Neural progenitor cell (in vitro differentiated cells): ENCODE measurements at places on chromosomes 2 and 18.

DNA sequence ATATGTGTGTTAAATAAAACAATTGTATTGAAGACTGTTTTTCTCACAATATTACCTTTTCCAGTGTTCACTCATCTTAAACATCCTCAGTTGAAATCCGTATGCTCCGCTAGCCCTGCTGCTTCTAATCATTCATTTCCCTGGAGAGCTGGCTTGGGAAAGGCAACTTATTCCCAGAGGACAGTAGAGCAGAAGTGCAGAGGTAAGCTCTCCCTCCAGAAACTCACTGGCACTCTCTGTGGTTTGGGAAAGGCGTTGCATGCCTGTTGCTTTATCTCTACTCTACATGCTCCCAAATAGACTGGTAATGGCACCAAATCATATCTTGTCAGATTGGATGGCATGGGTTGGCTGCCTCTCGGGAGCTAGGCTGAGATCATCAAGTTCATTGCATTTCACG lies 117.1 kb upstream of the BOD1L2 start:
- peak; percentile 42 for DNase-seq

- no peak for DNase-seq
Observed at GRCh38 chr2:146879882-146880281, 964.9 kb upstream of the ACVR2A start.

GRCh38 chr2:170862286-170862902 lies 45.7 kb downstream of the GAD1 start:
- no peak for DNase-seq

- no peak for DNase-seq
Observed at GRCh38 chr2:129719335-129719734, 260.1 kb upstream of the RAB6C start.

GRCh38 chr2:223526106-223526505 lies 76.1 kb downstream of the SCG2 start:
- no peak for DNase-seq

GRCh38 chr18:6917072-6917471 lies 187.6 kb downstream of the ARHGAP28 start:
- no peak for DNase-seq

DNA sequence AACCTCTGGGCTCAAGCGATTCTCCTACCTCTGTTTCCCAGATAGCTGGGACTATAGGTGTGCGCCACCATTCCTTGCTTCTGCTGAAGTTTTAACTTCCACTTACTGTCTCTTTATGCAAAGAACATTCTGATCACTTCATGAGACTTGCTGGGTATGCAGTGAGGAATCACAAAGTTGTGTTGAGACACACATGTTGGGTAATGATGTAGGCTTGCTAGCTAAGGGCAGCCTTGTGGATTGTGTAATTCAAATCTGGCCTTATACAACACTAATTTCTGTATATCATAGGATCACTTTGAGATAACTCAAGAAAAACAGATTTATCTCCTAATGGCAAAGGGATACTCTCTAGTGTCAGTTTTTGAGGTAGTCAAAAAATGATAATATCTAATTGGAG lies 24.2 kb downstream of the XRCC5 start:
- no peak for DNase-seq

GRCh38 chr2:202040079-202040844 lies 6.6 kb downstream of the FZD7 start:
- DNase-seq, result no peak

DNA sequence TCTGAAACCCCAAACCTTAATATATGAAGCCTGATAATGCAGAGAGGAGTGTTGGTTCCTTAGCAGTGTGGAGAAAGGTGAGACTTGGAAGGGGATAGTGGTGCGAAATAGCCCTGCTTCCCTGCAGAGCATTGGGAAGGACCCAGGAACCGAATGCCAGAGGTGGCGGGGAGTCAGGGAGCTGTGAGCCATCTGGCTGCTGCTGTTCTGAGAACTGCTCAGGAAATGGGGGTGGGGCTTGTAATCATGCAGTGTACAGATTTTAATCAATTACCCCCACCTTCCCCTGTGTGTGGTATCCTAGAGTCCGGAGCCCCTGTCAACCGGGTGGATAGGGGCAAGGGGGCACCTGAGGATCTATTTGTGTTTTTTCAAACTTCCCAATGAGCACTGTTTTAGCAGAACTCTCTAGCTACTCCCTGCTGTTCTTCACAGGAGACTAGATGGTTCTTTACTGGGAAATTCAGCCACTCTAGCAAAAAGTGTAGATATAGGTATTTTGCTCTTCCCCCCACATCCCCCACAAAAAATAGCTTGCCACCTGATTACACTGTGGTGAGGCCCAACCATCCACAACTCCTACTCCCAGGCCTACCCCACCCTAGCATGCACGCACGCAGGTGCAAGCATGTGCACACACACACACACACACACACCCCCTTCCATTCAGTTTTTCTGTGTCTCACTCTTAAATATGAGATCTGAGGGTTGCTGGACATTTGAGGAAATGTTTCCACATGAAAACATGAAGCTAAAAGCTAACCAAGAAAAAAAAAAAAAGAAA lies 30.1 kb upstream of the MBOAT2 start:
- DNase-seq, result peak; percentile 42

DNA sequence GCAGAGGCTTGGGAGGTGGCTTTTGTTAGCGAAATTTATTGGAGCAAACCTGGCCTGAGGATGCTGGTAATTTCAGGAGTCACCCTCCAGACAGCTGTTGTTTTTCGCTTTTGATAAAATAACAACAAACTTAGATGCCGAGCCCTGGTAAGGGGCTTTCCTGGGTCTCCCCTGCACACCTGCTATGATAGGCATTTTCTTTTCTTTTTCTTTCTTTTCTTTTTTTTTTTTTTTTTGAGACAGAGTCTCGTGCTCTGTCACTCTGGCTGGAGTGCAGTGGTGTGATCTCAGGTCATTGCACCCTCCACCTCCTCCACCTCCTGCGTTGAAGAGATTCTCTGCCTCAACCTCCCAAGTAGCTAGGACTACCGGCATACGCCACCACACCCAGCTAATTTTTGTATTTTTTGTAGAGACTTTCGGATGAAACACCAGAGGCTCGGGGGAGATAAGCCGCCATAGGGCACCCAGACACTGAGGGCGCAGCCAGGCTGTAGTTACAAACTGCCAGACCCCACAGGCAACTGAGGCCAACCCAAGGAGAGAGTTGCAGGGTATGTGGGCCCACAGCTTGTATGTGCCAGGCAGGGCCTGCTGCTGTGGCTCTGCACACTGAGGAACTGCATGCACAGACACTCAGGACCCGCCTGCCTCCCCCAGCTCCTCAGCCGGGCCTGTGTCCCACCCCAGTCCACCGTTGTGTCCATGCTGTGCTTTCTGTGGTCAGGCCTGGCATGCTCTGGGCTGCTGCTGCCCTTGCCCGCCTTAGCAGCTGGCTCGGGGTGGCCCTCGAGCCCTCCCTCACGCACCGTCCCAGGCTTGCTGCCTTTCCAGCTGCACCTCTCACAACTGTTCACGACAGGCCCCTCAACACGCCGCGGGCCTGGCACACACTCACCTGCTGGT lies 3.9 kb downstream of the GYPC start:
- no peak for DNase-seq

DNA sequence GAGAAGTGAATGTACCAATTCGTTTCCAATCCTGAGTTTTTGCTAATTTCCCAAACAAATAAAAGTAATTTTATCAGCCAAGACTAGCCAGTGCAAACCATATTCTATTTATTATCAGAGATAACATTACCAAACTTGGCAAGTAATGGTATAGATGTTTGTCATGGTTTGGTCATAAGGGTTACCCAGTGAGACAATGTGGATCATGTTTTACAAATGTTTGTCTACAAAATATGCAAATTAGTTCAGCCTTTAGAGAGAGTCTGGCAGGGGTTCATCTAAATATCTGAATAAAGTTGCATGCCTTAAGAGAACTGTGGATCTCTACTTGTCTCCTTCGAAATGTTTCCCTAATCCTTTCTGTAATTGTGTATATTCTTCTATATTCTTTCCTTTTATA lies 152.2 kb downstream of the KCNH7 start:
- DNase-seq, result no peak

GRCh38 chr2:168114619-168115018 lies 132.8 kb downstream of the STK39 start:
- DNase-seq, result no peak

DNA sequence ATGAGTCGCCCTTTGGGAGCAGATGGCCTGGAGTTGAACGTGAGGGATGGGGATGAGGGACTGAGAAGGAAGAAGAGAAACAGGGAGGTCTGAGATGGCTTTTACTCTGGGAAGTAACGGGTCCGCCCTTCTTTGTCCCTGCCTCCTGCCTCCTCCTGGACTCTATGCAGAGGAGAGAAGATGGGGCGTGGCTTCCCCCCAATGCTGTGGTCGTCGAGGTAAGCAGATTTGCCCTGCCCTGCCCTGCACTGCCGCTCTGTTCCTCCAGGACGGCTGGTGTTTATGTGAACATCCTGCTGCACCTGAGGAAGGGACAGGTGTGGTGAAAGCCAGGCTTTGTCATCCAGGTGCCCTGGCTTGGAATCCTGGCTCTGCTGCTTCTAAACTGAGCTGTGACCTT lies 13.5 kb upstream of the NTSR2 start:
- peak; percentile 23 for DNase-seq

DNA sequence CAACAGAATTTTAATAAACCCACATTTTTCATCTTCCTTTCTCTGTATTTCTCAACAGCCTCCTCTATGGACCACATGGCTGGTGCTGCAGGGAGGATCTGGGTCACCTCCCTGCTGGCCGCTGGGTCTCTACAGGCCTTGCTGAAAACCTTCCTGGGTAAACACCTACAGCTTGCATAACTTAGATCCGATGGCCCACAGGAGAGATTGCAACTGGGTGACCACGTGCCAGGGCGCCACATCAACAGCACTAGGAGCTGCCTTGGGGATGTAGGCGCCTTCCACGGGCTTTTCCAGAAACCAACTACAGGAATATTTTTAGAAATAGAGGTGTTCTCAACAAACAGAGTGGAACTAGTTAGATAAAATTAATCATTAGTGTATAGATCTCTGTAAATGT lies 19.4 kb downstream of the TMEM18 start:
- no peak for DNase-seq

- DNase-seq, result no peak
Observed at GRCh38 chr18:56393870-56394269, 244.5 kb downstream of the TXNL1 start.

DNA sequence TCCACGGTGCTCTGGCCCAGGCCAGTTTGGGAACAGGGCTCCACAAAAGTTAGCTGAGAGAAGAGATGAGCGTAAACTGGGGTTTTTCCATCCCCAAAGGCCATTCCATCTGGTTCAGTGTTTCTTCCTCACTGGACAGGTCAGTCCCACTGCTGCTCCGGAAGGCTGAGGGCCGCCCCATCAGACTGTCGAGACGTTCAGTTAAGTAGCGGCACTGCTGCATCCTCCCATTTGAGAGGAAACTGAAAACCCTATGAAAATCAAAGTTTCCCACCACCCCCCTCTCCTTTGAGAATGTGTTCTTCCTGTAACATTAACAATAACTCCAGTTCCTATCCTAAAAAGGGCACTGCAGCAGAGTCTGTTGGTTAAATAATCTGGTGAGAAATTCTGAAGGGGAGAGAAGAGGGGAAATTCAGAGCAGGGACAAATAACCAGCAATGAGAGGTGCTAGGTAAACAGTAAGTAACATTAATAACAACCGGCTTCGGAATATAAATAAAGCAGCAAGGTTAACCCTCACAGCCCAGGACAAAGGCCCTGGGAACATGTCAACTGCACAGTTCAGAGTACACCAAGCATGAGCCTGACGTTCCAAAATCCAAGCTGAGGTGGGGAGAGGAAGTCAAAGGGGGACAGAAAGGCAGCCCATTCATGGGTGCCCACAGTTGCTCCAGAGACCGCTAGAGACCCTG lies 55.4 kb downstream of the UXS1 start:
- DNase-seq, result no peak

- no peak for DNase-seq
Observed at GRCh38 chr2:95041060-95041823, 15.7 kb downstream of the MAL start.

- DNase-seq, result no peak
Observed at GRCh38 chr18:29449424-29449823, 1272.5 kb upstream of the CDH2 start.

GRCh38 chr18:21218862-21219261 lies 23.2 kb upstream of the GREB1L start:
- no peak for DNase-seq

DNA sequence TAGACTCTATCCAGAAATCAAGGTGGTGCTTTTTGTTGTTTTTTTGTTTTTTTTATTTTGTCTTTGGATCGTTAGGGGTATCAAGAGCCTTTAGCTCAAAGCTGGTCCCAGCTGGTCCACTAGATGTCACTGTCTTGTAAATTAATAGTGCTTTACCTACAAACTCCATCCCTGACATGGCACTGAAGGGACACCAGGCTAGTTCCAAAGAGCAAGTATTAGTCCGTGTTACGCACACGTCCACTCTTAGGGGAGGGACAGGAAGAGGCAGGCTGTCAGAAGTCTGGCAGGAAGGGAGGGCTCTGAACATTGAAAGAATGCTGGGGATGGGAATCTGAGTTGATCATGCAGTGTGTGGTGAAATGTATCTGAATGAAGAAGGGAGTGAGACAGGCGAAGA lies 85.9 kb upstream of the CCBE1 start:
- DNase-seq, result peak; percentile 65

DNA sequence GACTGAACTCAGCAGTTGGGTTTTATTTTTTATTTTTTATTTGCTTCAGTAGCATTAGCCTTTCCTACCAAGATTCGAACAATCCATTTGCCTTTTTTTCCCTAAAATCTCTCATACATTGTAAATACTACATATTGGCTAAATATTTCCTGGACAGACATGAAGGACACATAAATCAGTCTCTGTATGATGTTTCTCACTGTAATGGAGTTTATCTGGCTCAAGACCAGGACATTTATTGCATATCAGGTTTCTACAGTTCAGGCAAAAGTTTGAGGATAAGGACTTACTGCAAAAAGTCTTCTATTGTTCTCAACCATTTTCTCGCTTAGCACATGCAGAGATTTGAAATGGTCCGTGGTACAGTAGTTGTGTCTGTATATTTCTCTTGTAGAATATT lies 3.3 kb downstream of the CLUL1 start:
- no peak for DNase-seq

GRCh38 chr18:32851936-32852335 lies 79.1 kb upstream of the KLHL14 start:
- no peak for DNase-seq

DNA sequence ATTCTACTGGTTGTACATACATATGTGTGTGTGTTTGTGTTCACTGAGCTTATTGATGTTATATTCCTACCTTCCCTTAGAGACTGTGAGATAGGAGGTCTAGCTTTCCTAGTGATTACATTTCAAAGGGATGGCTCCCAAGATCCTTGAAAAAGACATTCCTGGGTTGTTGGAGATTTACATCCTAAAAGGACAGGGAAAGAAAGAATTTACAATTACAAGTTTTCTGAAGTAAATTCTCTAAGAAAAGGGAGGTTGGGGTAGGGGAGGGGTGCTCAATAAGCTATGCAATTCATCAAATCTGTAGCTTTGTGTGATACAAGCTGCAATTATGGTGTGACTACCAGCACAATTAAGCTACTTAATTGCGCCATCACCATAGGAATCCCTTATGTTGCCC lies 284.3 kb downstream of the NUP35 start:
- DNase-seq, result no peak

GRCh38 chr2:186484062-186484735 lies 1.9 kb upstream of the ZC3H15 start:
- DNase-seq, result no peak

- no peak for DNase-seq
Observed at GRCh38 chr2:939936-940601, 10.6 kb upstream of the SNTG2 start.

- DNase-seq, result no peak
Observed at GRCh38 chr18:48340560-48340959, 68.6 kb downstream of the ZBTB7C start.

GRCh38 chr2:157443795-157444640 lies at the start of gene CYTIP:
TSS of gene CYTIP (minus strand) at chr2:157444089. CDS start at chr2:157444020, 69 bp downstream.
- no peak for DNase-seq

- DNase-seq, result peak; percentile 84
Observed at GRCh38 chr18:5890331-5891183, 4.8 kb downstream of the TMEM200C start.
